ENCODE measurements at places on chromosomes 11 and 22.

DNA sequence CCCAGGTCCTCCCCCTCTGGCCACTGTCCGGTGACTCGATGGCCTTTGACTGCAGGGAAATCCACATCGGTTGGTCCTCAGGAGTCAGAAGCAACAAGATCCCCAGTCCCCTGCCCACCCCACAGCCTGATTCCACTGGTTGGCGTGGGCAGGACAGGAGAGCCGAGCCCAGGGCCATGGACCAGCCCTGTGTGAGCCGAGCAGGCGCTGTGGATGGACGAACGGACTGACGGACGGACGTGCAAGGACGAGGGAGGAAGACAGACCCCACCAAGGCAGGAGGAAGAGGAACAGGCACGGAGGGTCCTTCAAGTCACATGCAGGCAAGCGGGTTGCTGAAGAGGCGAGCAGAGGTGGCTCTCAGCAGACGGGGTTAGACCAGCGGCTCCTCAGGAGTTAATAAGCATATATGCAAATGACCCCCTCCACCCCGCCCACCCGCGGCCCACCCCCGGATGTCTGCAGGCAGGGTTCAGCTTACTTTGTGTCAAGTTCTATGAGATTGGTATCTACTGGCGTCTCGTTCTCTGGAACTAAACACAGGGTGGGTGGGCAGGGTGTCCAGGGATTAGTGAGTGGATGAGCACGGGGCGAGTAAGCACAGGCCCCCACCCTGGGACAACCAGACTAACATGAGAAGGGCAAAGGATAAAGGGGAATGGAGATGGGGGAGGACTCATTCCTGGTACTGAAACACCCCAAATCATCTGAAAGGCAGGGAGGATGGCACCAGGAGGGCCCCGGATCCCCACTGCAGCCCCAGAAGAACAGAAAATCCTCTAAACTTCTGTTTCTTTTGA lies 26.8 kb downstream of the TPBGL start:
- no peak for DNase-seq

DNA sequence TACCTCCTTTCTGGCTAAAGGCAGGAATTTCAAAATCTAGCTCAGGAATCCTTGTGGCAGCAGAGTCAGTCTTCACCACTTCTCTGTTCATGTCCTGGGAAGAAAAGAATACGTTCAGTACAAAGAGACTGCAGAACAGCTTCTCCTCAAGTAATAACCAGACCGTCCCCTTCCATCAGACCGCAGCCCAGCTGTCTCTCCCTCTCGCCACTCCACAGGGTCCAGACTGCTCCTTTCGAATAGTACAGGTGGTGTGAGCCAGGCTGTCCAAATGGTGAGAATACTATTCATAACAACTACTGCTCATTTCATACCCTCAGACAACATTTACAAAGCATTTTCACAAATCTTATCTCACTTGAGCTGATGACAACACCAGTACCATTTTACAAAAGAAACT lies 857 bp downstream of the ZPR1 start:
- DNase-seq = no peak

DNA sequence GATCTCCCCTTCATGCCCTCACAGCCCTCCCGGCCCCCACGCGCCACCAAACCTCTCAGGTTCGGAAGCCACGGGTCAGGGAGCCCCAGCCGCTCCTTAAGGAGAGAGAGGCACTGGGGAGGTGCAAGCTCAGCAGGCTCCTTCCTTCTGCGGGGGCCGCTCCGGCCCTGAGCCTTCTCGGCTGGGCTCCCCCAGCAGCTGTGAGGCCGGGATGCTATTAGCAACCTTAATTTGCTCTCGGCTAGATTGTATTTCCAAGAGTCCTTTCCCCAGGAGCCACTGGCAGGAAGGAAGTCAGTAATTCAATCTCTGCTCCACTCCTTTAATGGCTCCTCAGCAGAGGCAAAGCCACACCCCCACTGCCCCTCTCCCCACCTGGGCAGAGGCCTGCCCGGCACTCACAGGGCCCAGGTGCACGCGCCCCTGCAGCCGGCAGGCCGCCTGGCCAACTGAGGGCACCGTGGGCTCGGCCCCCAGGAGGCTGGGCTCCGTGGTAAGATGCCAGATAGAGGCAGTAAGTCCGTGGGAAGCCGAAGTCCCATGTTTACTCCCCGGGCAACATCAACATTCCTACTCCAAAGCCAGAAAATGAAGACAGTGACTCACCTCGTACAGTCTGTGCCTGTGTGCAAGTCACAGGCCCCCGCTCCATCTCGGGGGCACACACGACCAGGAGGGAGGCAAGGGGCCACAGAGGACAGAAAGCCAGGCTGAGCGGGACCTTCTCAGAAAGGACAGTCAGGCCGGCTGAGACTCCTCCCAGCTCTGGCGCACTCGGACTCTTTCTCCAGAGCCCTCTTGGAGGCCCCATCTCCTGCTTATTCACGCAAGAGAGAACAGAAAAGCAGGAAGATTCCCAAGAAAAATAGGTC lies 5.2 kb downstream of the IGSF9B start:
- DNase-seq = no peak

GRCh38 chr11:102883141-102883540 lies 8.4 kb upstream of the MMP12 start:
- DNase-seq = no peak

DNA sequence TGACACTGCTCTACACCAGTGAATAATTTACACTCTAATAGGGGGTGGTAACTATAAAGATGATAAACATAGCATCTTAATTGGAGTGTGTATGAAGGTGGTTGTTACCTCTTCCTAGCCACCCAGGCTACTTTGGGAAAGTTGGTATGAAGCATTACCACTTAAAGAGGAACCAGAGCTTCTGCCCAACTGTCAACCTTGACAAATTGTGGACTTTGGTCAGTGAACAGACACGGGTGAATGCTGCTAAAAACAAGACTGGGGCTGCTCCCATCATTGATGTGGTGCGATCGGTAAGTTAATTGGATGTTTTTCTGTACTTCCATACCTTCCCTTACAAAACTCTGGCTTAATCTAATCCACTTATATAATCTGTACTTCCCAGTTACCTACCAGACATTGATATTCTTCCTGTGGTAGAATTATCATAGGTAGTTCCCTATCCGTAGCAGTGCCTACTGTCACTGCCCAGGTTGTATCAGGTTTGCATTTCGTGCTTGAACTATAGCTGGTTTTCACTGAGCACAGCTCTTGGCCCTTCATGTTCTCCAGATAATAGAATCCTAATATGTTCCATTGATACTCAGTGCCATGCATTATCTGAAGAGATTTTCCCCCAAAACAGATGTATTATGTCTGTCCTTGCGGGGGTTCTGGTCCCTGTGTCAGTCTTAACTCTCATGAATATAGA lies 2.2 kb downstream of the RPL27A start:
- no peak for DNase-seq

DNA sequence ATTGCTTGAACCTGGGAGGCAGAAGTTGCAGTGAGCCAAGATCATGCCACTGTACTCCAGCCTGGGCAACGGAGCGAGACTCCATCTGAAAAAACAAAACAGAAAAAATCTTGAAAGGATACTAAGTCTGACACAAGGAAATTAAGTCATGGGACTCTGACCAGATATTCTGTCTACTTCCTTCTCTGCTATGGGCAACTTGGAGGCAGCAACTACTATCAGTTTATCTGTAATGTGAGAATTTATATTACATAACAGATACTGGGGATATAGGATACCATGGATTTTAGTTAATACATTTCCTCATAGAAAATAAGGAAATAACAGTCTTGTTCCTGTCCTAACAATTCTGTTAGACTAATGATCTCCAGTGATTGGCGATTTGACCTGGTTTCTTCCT lies 1.6 kb upstream of the SGSM3 start:
- DNase-seq = no peak

DNA sequence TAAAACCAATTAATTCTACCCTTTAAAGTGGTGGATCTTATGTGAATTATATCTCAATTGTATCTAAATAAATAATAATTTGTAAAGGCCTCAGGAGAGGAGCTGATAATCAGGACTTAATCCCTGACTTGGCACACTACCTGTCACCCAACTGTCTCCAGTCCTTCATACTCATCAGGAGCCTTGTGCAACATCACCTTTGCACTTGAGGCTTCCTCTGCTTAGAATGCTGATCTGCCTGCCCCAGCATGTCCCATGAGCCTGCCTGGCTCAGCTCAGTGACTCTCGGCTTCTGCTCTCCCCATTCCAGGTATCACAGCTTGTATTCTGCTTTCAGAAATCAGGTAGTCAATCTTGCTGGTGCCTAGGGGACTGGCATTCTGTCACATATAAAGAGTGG lies 43.9 kb upstream of the PRODH start:
- DNase-seq = no peak

DNA sequence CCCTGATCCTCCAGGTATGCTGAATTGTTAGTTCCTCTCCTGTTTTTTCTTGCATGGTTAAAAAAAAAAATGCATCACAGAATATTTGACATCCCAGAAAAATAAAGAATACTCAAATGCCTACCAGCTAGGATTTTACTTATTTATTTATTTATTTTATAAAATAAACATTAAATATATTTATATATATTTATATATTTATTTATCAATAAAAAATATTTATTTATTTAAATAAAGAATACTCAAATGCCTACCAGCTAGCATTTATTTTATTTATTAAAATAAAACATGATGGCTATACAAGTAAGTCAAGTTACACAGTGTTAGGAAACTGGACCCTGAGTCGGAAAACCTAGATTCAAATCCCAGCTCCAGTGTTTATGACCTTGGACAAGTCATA lies 164.1 kb downstream of the NAV2 start:
- no peak for DNase-seq

DNA sequence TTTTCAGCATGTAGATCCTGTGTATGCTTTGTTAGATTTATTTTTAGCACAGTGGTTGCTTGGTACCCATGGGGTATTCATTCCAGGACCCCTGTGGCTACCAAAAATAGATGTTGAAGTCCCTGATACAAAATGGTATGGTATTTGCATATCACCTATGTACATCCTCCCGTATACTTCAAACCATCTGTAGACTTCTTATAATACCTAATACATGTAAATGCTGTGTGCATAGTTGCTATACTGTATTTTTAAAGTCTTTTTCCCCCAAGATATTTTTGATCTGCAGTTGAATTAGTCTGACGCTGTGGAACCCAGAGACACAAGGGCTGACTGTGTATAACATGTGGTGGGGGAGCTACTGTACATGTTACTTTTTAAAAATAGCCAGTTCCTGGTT lies 101.1 kb downstream of the ATXN10 start:
- no peak for DNase-seq

GRCh38 chr22:49824185-49824925 lies 3.3 kb downstream of the BRD1 start:
- DNase-seq = no peak

GRCh38 chr22:50699756-50700386 lies 27.2 kb downstream of the SHANK3 start:
- no peak for DNase-seq

DNA sequence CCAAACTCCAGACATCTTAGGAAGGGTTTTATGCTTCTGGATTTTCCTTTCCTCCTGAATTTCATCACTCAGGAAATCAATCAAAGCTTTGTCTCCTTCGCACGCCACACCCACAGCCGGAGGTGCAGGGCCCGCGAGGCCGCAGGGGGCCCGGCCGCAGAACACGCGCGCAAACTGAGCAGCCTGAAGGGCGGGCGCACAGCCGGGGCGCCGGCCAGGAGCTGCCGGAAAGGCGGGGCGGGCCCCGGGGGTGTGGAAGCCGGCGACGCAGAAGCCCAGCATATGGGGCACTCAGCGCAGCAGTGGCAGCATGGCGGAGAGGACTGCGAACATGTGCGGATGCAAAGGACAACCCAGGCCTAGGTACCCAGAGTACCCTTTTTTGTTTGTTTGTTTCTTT lies 33.1 kb upstream of the SPTBN2 start:
- DNase-seq = no peak

DNA sequence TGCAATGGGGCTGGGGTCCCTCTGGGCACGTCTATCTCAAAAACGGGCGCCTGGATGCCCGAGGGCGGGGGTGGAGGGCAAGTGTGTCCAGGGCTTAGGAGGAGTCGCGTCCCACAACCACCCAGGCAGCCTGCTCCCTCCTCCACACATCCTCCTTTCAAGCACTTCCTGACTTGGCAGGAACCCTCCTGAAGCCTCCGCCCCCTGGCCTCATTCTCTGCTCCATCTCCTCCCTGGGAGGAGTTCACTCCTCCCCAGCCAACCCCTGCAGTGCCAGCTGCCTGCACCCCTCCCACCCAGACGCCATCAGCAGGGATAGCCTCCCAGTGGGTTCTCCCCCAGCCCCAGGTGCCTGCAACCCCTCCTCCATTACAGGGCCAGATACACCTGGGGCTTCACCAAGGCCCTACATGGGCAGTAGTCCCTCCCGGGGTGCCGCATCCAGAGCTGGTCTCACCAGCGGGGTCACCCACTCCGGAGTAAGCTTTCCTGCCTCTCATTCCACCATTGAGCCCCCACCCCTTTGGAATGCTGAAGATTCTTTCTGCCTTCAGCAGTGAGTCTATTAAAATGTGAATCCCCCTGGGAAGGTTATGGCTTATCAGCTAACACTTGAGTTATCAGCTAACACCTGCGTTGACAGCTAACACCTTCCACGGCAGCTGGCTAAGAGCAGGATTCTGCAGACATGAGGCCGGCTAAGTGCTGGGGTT lies 24.4 kb downstream of the RTN4R start:
- peak; percentile 54 for DNase-seq

GRCh38 chr22:29093030-29093429 lies 20.2 kb downstream of the KREMEN1 start:
- DNase-seq = no peak

GRCh38 chr11:124081483-124081882 lies 33.8 kb upstream of the VWA5A start:
- DNase-seq = no peak

GRCh38 chr22:37968452-37969251 lies 15.2 kb downstream of the POLR2F start:
- DNase-seq = no peak

DNA sequence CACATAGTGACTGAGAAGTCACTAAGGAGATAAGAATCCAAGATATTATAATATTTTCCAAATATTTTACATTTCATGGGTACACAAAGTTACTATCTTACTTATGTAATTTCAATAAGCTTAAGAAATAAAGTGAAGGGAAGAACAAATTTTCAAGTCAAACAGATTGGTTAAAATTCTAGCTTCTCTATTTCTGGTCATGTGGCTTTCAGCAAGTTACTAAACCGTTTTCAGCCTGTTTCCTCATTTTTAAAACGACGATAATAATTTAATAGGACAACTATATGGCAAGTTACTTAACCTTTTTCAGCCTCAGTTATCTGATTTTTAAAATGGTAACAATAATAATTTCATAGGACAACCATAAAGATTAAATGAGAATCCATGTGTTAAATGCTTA lies 15.6 kb downstream of the DCUN1D5 start:
- DNase-seq = no peak

All from activated T-cell treated with anti-CD3 and anti-CD28 coated beads, Interleukin-2, amount 50 U/mL, for 1 hour (primary cell).